ENCODE measurements at places on chromosomes 7 and 10. TPM values are rescaled to one million over a fixed set of nuclear protein-coding genes. Genes with fewer than 3 reads are reported as not detected.

The IPMK gene
- 3.0 TPM for total RNA-seq

The NUTM2E gene
- 0.31 TPM for total RNA-seq

The FMC1 gene
- 29.5 TPM for total RNA-seq

The SVIL gene
- 22.9 TPM for total RNA-seq

The ARMC3 gene
- 0.74 TPM for total RNA-seq

The CALML5 gene
- not detected for total RNA-seq

The BEND7 gene
- 10.5 TPM for total RNA-seq

The SUGCT gene
- total RNA-seq = 1.1 TPM

The CFAP69 gene
- 2.0 TPM for total RNA-seq

The STEAP2 gene
- 4.2 TPM for total RNA-seq

The INSYN2A gene
- total RNA-seq = 1.6 TPM

The TFR2 gene
- 2.6 TPM for total RNA-seq

The SPDYE8 gene
- total RNA-seq = not detected

The HOXA10 gene
- total RNA-seq = 7.7 TPM

The SORCS3 gene
- not detected for total RNA-seq

The TMEM236 gene
- total RNA-seq = 0.08 TPM

The IGF2BP3 gene
- total RNA-seq = 32.5 TPM

The PRKG1 gene
- not detected for total RNA-seq

The SPDYE2B gene
- total RNA-seq = not detected

The CALHM2 gene
- total RNA-seq = 4.9 TPM

Measured in A549 treated with Mapracorat at 1 μM for 4 hours (cell line).